Amniotic stem cell (primary cell): ENCODE measurements at places on chromosomes 5 and 9.

GRCh38 chr5:178273665-178274541 lies 41.3 kb upstream of the PHYKPL start:
- no peak for DNase-seq

DNA sequence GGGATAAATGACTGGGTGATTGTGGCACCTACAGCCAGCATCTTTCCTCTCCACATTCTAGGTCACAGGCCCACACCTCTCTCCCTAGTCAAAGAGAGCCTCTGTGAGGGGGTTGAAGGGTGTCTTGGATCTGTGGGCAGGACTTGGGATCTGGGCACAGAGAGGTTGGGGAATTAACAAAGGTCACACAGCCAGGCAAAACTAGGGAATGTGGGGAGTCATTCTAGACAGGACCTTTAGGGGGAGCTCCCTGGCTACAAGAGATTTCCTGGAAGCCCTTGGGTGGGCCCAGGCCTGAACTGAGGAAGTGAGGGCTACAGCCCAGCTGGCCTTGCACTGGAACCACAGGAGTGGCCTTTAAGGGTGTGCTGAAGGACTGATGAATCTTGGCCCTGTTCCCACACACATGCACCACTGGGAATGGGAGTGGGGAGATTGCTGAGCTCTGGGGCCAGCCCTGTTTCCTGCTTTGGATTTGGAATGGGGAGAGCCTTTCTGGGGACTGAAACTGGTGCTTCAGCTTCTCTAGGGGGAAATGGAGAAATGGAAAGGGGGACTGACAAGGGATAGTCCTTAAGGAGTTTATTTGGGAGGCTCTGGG lies 12.4 kb upstream of the CXXC5 start:
- DNase-seq: no peak

GRCh38 chr9:77495834-77496671 lies 152.1 kb downstream of the GNA14 start:
- DNase-seq: no peak

DNA sequence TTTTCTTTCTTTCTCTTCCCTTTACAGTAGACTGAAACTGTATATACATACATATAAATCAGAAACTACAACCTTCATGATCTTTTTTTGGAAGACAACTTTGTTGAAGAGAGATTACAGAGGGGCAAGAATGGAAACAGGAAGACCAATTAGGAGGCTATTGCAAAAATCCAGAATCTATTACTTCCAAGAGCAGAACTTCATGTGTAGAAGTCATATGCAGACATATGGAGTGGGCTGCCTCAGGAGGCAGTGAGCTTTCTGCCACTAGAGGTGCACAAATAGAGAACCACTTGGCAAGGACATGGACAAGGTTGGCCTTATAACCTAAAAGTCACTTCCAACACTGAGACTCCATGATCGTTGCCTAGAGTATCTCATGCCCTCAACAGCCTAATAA lies 157.8 kb upstream of the NR4A3 start:
- no peak for DNase-seq

DNA sequence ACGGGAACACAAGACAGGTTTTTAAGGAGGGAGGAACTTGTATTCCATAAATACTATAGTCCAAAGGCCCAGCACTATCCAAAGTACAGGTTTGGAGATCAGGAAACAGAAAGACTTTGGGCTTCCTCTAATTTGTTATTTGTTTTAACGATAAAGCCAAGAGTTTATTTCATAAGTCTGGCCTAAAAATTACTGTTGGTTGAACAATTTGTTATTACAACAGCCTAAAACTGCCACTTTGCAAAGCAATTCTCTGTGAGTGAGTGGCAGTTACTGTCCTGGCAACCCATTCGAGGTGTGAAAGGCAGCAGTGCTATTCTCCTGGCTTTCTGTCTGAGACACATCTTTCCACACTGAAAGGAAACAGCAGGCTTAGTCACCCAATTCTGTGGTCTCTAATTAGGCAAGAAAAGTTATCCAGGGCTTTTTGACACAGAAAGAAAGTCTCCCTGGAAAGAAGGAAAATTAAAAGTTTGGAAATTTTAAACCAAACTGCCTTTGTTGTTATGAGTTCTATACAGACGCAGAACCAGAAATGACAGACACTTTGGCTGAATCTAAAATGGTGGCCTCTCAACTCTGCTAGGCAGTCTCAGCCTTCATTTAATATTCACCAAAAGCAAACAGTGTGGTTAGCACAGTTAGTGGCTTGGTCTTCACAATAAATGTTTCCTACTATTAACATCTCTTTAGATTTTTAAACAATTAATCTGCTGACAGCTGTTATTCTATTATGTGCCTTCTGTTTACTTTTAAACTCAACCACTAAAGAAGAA lies 33.9 kb downstream of the PSMB7 start:
- DNase-seq: no peak

GRCh38 chr5:57338068-57338867 lies 144.3 kb downstream of the ACTBL2 start:
- DNase-seq: no peak

GRCh38 chr9:82993856-82994605 lies 68.9 kb downstream of the RASEF start:
- DNase-seq: no peak

GRCh38 chr5:5335700-5336264 lies 86.7 kb upstream of the ICE1 start:
- no peak for DNase-seq

GRCh38 chr9:121372239-121373010 lies 2.4 kb upstream of the STOM start:
- no peak for DNase-seq

- DNase-seq: no peak
Measured at GRCh38 chr9:97441729-97442128, 29.8 kb downstream of the TDRD7 start.

GRCh38 chr5:135030123-135030955 lies 3.7 kb downstream of the PITX1 start:
- no peak for DNase-seq

GRCh38 chr9:128232528-128233428 lies 29.6 kb downstream of the DNM1 start:
- DNase-seq: no peak

DNA sequence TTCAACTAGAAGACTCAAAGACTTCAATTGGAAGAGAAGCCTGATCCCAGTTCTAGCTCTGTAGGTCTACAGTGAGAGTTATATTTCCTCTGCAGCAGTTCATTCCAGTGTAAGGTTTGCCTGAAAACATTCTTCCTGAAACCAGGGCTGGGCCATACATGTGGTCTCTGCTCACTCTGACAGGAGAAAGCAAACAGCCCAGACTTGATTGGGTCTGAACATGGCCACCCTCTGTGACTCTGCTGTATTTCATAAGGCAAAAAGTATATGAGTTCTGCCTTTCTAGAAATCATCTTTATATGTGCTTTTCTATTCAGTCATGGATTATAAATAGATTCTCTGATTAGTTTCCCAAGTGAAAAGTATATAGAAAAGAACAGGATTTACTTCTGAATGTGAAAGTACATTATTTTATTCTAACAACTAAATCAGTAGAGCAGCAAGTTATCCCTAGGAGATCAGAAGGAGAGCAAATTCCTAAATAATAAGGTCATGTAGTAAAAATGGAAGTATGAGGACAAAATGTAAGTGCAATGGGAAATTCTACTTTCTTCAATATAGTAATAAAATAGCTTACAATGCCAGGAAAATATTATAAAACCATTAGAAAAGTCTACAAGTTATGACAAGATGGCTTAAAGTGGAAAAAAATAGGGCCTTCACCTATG lies 144.3 kb downstream of the EFNA5 start:
- DNase-seq: no peak

GRCh38 chr5:62115014-62115413 lies 191.0 kb upstream of the KIF2A start:
- DNase-seq: no peak

GRCh38 chr9:88741335-88741734 lies 206.4 kb downstream of the NXNL2 start:
- no peak for DNase-seq

DNA sequence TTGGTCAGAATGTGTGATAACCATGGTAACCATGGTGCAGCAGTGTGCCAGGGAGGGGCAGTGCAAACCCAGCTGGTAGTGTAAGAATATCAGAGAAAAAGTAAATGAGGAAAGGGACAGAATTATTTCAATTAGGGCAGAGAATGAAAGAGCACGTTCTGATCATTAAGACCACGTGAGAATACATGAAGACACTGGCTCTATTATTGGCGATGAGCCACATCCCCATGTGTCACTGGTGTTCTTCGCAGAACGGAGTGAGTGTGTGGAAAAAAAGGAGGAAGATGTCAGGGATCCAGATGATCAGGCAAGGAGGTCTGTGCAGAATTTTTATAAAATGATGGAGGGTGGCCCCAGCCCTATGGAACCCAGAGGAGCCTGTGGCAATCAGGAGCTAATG lies 315.5 kb downstream of the SEMA5A start:
- DNase-seq: no peak

- DNase-seq: no peak
Measured at GRCh38 chr9:127132921-127133647, 10.6 kb upstream of the ANGPTL2 start.

GRCh38 chr5:79686799-79687198 lies 2.8 kb upstream of the CMYA5 start:
- no peak for DNase-seq

GRCh38 chr5:181051841-181052671 lies 12.0 kb downstream of the BTNL9 start:
- no peak for DNase-seq

DNA sequence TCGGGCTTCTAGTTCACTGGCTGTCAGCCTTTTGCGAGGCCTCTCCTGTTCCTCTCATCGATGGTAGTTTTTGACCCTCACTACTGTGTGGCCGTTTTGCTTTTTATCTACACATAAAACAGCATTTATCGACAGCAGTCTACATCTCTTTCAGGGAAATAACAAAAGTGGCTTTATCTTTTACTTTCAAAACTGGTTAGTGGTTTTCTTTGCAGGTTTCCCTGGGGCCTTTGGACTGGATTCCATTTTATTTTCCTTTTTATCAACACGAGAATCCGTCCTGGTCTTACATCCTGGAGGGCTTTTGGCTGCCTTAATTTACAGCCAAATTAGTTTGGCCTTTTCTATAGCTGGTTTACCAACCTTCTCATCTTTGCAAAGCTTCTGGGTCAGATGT lies 793 bp upstream of the PKD2L2 start:
- DNase-seq: no peak

DNA sequence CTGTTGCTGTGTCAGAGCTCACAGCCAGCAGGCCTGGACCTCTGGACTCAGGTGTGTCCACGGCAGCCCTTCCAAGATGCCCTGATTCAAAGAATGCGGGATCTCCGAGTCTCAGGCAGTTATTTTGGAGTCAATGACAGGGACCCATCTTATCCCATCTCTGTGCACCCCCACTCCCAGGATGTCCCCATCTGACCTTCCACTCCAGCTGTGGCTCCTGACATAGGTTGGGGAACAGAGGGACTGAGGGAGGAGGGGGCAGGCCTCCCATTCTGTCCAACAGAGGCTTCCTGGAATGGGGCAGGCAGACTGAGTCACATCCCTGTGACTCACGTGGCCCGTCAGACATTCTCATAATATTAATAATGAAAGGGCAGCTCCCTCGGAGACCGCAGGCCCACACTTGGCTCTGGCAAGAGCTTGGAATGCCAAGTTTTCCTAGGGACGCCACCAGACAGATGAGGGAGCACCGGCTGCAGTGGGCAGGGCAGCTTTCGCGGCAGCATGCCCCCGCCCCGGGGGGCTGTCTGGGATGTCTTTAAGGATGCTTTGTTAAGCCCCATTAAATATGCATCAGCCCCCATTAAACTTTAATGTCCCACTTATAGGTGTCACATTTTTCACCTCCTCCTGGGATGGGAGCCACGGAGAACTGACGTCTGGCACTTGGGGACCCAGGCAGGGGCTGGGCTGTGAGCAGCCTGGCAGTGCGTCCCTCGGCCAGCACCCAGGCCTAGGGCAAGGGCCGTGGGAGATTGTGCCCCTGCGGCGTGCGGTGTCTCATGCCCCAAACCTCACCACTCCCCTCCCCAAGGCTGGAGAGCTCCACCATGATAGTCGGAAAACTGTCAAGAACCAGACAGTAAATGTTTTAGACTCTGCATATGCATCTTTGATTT lies 23.6 kb upstream of the FIBCD1 start:
- peak; percentile 85 for DNase-seq

- no peak for DNase-seq
Measured at GRCh38 chr9:15549611-15550010, 3.2 kb upstream of the CCDC171 start.
